ENCODE measurements at places on chromosomes 2 and 18.

- no peak for DNase-seq
Observed at GRCh38 chr2:201746551-201746950, 34.2 kb downstream of the ALS2 start.

DNA sequence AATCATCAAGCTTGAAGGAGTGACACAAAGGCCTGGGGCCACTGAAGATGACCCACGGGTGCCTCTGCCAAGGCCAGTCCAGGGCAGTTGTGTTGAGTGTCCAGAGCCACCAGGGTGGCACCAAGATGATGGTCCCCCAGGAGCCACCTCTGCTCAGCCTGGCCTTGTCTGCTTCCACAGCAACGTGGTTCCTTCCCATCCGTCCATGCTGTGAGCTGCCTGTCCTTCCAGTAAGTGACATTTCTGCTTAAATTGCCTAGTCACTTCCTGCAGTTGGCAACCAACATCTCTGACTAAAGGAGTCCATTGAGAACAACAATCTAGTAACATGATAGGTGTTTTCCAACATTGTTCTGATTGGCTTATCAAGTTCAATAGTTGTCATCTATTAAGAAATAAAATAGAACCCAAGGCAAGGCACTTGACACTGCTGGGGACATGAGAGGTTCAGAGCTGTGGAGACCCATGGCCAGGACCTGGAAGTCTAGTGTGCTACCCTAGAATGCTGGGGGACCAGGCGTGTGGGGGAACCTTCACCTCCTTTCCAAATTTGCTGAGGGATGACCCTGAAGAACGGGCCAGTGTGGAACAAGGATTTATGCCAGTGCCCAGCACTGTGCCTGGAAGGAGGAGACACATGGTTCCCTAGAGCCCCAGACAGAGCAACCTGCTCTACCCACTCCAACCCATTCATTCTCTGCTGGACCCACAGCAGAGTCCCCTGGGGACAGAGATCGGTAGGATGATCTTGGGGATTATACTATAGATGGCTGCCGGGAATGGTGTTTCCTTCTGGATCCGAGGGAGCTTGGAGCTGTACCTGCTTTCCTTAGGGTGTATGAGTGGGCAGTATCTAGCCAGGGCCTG is 98.9 kb upstream of the EPC2 start:
- DNase-seq, result no peak

- DNase-seq, result no peak
Observed at GRCh38 chr2:10357193-10358169, 54.8 kb downstream of the HPCAL1 start.

GRCh38 chr2:85032621-85033020 is 61.7 kb downstream of the KCMF1 start:
- no peak for DNase-seq

DNA sequence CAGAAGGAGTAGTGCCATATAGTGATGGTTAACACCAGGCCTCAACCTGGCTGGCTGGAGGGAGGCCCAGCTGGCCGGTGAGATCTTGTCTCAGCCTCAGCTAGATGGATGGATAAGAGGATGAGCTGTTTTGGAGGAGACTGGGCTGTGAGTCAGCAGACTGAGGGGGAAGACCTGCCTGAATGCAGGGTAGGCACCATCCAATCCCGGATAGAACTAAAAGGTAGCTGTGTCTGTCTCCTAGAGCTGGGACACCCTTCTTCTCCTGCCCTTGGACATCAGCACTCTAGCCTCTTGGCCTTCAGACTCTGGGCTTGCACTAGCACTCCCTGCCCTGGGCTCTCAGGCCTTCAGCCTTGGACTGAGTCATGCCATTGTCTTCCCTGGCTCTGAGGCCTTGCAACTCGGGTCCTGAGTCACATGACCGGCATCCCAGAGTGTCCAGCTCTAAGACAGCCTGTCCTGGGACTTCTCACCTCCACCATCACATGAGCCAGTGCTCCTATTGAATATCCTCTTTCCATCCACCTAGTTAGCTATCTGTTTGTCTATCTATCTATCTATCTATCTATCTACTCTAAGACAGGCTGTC is 131.3 kb downstream of the TPO start:
- DNase-seq, result no peak

DNA sequence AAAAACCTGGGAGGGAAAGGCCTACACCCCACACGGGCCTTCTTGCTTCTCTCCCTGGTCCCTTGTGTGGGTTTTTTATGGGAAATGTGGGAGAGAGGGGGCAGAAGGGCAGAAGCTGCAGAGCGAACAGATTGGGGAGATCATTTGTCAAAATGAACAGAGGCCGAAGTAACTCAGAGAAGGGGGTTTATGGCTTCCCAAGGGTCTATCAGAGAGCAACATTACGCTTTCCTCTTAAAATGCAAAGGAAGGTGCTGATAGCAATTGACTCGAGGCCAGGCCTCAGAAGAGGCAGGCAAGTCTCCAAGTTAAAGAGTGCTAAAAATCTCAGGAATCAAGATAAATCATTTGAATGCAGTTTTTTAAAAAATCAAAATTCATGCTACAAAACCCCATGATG is 101.5 kb downstream of the SGPP2 start:
- no peak for DNase-seq

DNA sequence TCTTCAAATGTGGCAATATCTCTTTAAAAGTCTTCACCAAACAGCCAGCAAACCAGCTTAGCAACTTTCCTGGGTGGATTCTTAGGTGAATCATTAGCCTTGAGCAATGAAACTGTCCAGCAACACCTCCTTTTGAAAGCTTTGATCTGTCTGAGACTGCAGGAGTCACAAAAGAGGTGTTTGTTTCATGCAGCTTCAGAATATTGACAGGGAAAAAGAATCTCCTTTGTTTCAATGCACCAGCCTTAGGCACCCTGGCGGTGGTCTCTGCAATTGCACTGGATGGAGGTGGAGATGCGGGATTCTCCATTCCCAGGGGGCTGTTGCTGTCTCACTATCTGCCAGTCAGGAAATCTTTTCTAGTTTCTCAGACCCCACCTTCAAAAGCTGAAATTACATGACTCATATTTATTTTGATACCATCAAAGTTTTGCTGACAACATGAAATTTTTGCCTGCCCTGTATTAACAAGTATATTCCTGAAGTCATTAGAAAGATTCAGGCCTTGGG is 76.0 kb upstream of the DSG1 start:
- no peak for DNase-seq

DNA sequence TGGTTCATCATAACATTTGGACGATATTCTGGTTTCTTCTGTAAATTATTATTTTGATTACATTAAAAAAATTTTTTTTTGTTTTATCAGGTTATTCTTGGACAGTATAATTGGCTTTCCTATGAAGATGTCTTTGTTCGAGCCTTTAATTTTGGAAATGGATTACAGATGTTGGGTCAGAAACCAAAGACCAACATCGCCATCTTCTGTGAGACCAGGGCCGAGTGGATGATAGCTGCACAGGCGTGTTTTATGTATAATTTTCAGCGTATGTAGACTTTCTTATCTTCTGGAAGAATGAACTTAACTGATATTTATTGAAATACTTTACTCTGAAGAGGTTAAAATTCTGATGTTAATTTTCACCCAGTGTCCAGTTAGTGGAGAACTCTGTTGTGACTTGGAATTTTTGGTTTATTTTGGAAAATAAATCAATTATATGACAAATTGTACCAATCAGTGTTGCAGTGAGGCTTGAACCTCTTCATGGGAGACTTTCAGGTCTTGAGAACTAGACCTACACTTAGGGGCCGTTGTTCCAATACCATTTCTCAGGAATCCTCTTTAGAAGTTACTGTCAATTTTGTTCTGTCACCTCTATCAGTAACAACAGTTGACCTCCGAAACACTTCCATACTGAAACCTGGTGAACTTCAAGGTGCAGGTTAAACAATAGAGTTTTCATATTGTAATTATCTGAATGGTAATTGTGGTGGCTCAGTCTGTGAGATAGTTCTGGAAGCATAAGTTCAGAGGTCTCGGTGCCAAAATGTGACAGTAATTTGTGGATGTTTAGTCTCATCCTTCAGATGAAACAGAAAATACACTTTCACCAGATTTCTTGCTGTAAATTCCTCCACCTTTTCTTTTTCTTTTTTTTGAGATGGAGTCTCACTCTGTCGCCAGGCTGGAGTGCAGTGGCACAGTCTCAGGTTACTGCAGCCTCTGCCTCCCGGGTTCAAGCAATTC is 55.7 kb downstream of the ACSL3 start:
- DNase-seq, result no peak

DNA sequence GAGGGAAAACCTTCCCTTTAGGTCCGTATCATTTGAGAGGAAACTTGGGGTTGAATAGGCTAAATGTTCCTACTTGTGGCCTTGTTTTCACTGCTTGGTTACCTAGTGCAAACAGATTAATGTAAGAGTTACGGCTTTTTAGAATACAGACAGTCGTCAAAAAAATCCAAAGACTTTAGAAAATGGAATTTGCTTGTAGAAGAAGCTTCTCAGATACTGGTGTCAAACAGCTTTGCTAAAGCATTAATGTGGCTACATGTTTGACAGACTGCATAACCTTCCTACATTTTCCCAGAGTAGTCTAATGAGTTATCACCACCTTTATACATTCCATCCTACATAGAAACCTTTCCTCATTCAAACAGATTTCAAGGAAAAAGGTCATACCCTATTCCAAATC is 114.6 kb downstream of the FMNL2 start:
- no peak for DNase-seq

GRCh38 chr2:158889135-158889853 is 79.1 kb upstream of the TANC1 start:
- no peak for DNase-seq

GRCh38 chr2:43240766-43241150 is 14.4 kb upstream of the ZFP36L2 start:
- no peak for DNase-seq
